GM04504 (cell line): ENCODE measurements at places on chromosomes 1 and 21.

GRCh38 chr1:173016419-173016818 is 34.3 kb downstream of the TNFSF18 start:
- DNase-seq, result no peak

GRCh38 chr21:41277846-41278245 is 38.8 kb upstream of the FAM3B start:
- no peak for DNase-seq

DNA sequence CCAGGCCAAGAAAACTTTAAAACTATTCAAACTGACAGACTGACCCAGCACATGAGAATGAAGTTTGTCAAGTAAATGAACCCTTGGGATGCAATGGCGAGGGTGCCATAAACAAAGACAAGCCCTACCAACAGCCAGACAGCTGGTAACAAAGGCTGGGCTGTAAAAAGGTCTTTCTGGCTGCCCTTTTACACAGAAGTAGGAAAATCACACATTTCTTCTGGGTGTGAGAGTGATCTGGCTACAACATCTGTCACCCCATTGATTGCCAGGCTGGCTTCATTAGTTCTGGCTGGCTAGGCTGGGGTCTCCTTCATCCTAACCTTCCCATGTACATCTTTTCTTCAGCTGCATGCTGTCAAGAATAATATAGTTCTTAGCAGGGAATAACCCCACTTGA is 83.6 kb upstream of the FOXD3 start:
- DNase-seq, result no peak

DNA sequence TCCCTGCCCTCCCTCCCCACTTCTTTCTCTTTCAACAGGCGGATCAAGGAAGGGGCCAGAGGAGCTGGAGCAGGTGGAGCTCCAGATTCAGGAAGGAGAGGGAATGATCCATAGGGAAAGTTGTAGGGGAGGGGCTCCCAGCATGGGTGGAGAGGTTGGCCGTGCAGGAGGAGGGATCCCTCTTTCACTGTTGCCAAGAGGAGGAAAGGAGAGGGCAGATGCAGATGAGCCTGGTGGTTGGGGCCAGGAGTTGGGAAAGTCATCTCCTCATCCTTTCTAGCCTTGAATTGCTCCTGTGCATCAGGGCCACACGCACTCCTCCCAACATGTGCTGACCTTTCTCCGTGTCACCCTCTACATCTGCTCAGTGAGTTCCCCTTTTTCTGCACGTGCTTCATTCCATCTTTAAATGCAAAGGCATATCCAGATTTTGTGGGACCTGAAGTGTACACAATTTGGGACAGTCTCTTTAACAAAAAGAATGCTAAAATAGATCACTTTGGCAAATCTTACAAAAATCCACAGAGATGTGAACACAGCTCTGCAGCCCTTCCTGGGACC is 32.4 kb downstream of the ZBTB18 start:
- no peak for DNase-seq

- no peak for DNase-seq
Measured at GRCh38 chr1:37509181-37509580, 5.4 kb downstream of the MEAF6 start.

GRCh38 chr1:7352364-7352763 is 418.7 kb upstream of the VAMP3 start:
- DNase-seq, result no peak

DNA sequence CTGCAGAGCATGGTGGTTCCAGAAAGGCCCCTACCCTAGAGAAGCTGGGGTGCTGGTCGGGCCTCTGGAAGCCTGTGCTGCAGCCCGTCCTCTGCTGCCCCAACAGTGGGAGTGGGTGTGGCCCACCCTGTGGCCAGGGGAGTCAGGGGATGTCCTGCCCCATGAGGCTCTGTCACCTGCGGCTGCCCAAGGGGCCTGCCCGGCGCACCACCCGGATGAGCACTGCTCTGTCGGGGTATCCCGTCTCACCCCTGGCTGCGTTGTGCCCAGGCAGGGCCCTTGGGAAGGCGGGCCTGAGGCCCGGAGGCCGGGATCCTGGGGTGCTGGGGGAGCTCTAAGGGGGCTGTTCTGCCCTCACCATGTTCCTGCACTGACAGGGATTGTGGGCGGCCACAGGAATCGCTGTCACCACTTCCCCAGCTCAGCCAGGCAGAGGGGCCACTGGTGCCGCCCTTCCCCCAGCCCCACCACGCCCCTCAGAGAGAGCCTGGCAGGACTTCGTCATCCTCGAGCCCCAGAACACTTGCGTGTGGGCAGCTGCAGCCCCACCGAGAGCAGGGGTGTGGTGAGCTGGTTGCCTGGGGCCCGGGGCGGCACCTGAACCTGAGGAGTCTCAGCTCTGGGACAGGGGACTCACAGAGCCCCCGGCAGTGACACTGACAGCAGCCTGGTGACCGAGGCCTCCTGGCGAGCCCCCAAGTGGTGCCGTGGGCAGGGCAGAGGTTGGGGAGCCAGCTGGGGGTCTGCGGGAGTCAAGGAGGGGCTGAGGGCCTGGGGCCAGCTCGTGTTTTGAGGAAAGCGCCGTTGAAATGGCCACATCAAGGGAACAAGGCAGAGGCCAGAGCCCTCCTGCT is 20.2 kb downstream of the PANK4 start:
- no peak for DNase-seq

- no peak for DNase-seq
Measured at GRCh38 chr1:217889401-217889800, 258.3 kb downstream of the SPATA17 start.

- no peak for DNase-seq
Measured at GRCh38 chr1:110380672-110381283, 10.0 kb downstream of the SLC16A4 start.

DNA sequence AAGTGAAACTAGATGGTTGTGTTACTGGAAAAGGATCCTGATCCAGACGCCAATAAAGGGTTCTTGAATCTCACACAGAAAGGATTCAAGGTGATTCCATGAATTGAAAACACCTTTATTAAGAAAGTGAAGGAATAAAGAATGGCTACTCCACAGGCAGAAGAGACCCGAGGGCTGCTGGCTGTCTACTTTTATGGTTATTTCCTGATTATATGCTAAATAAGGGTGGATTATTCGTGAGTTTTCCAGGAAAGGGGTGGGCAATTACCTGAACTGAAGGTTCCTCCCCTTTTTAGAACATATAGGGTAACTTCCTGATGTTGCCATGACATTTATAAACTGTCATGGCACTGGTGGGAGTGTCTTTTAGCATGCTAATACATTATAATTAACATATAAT is 50.9 kb upstream of the WARS2 start:
- DNase-seq, result no peak

- DNase-seq, result no peak
Measured at GRCh38 chr1:24724345-24725208, 20.7 kb upstream of the CLIC4 start.

GRCh38 chr1:62784509-62785365 is 805 bp downstream of the ATG4C start:
- DNase-seq, result no peak
